ENCODE measurements at places on chromosomes 6 and 20.

DNA sequence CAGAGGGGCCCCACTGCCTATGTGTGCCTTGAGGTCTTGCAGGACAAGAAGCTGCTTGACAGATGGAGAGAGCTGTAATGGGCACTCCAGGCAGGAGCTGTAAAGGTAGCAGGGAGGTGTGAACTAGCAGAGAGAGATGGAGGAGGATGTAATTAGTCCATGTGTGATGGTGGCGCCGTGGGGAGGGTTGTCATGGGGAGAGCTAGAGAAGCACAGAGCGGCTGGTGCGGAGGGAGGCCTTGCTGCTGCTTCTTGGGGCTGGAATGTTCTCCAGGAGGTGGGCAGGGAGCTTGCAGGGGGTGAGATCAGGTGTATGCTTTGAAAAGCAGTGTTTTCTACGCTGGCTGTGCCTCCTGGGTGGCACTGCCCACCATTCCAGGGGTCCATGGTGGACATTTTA is 32.1 kb downstream of the APCDD1L start:
- no peak for DNase-seq

GRCh38 chr20:20373091-20373571 is 5.2 kb downstream of the INSM1 start:
- DNase-seq = peak; percentile 51

DNA sequence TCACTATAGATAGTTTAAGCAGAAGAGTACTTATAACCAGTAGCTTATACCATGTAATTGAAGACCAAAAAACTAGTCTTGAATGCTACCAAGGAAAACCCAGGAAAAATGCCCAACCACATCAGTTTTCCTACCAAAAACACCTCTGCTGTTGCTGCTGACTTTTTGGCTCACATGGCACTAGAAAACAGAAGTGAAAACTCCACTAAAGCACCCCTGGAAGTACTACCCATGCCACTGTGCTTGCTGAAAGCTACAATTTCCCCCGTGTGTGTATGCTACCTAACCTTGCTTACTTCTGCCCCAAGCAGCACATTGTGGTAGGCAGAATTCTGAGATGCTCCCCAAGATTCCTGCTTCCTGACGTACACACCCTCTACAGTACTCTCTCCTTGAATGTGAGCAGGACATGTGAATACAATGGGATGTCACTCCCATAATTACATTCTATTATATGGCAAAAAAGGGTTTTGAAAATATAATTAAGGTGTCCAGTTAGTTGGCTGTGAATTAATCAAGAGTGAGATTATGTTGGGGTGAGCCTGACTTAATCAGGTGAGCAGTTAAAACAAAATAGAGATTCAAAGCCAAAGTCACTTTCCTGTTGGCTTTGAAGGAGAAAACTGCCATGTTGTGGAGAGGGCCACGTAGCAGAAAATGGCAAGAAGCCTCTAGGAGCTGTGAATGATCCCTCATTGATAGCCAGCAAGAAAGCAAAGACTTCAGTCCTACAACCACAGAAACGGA is 209.8 kb upstream of the MARCKS start:
- no peak for DNase-seq

DNA sequence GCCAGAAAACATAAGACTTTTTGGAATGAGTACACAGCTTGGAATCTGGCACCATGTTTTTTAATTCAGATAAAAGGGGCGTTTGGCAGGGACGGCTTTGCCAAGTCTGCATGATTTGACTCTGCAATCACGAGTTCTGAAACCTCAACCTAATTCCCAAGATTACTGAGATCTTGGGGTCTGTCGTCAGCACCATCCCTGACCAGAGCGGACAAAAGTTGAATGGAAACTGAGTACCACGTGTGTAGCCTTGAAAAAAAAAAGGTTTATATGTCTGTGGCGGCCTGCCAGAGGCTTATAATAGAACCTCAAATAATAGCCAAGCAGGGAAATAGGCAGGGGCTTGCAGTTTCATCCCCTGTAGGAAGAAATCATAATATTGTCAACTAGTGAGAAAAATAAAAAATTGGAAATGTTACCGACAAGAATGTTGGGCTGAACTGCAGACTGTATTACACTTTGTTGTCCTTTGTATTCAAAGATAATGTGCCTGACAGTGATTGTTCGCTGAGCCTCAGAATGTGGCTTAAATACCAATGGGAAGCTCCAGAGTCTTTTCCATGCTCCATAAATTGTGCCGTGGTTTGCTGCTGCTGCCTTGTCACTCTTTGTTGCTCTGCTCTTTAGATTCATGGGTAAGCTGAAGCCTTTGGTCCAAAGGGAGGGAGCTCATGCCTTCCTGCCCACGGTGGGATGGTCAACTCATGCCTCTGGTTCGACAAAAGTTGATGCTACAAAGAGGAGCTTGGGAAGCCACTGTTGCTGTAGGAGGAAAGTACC is 118.8 kb upstream of the ARID1B start:
- peak; percentile 91 for DNase-seq

GRCh38 chr6:128725271-128726233 is 157.4 kb upstream of the LAMA2 start:
- DNase-seq = peak; percentile 52

GRCh38 chr6:163412341-163412740 is 2.2 kb upstream of the QKI start:
- no peak for DNase-seq

- no peak for DNase-seq
These were observed 96.7 kb downstream of the HDGFL1 start for GRCh38 chr6:22666021-22666420.

DNA sequence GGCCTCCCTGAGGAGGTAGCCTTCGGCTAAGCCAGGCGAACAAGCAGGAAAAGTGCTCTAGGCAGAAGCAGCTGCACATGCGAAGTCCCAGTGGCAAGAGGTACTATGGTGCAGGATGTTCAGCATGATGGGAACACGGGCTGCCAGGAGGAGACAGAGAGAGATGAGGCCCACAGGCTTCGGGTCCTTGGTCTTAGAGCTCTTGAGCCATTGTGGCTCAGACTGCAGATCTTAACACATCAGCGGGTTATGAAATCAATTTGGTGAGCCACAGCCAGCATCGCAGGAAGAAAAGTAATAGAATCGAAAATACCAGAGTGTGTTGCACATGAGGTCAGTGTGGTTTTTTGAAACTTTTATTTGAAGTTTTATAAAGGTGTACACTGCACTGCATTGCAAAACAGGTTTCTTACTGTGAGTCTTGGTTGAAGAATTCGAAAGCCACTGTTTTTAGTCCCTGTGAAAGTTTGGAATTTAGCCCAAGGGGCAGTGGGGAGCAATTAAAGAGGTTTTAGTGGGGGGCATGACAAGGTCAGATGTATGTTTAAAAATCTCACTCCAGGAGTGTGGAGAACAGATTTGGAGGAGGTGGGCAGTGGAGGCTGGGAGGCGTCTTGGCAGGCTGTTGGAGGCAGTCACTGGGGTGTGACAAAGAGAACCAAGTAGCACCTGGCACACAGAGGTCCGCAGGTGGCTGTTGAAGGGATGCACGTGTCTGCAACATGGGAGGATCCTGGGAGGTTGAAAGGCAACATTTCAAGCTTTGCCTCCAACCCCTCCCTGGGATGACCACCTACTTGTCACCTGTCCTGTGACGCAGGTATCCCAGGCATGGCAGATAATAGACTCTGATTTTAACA is 69.3 kb downstream of the EYA2 start:
- peak; percentile 33 for DNase-seq

GRCh38 chr20:23049201-23050075 is at the start of gene THBD:
Gene THBD (minus strand): TSS chr20:23049672. CDS start chr20:23049504, 168 bp downstream.
- peak; percentile 29 for DNase-seq

- DNase-seq = no peak
These were observed 267.6 kb upstream of the PRND start for GRCh38 chr20:4454111-4454510.

DNA sequence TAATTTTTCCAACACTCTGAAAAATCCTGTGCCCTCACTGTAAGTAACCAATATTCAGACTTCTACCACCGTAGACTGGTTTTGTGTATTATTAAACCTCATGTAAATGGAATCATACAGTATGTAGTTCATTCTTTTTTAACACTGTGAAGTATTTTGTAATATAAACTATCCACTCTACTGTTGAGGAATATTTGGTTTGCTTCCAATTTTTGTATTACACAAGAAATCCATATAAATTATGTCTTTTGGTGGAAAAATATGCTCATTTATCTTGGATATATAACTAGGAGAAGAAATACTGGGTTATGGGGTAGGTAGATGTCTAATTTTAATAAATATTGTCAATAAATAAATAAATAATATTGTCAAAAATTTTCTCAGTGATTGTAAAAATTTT is 116.8 kb downstream of the CHD6 start:
- DNase-seq = peak; percentile 29

GRCh38 chr6:21914121-21914973 is 320.8 kb downstream of the SOX4 start:
- no peak for DNase-seq

GRCh38 chr6:148173548-148173947 is 169.1 kb upstream of the SASH1 start:
- DNase-seq = no peak

DNA sequence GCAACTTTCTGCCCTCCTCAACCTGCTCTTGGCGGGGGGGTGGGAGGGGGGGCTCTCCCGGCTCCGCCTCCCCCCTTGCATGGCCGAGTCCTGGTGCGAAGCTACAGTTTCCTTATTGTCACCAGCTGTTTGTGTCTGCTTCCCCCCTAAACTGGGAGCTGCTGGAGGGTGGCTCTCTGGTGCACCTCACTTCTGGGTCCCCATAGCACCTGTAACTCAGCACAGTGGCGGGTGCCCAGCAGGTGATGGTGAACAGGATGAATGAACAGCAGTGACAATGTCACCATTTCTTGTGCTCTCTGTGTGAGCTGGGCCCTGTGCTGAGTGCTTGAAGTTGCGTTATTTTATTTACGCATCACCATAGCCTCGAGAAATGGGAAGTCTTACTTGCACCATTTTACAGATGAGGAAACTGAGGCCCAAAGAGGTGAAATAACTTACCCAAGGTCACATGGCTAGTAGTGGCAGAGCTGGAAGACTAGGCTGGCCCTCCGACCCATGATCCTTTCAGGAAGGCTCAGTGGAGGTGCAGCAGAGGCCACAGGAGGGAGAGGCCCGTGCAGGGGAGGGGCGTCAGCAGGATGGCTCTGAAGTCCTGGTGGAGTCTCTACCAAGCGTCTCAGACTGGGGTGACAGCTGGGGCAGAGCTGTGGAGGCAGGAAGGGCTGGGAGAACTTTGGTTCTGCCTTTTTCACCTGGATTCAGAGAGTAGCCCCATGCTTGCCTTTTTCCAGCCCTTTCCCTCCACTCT is 41.8 kb downstream of the SRC start:
- no peak for DNase-seq

- peak; percentile 58 for DNase-seq
These were observed 19.1 kb downstream of the PCK1 start for GRCh38 chr20:57579898-57580447.

DNA sequence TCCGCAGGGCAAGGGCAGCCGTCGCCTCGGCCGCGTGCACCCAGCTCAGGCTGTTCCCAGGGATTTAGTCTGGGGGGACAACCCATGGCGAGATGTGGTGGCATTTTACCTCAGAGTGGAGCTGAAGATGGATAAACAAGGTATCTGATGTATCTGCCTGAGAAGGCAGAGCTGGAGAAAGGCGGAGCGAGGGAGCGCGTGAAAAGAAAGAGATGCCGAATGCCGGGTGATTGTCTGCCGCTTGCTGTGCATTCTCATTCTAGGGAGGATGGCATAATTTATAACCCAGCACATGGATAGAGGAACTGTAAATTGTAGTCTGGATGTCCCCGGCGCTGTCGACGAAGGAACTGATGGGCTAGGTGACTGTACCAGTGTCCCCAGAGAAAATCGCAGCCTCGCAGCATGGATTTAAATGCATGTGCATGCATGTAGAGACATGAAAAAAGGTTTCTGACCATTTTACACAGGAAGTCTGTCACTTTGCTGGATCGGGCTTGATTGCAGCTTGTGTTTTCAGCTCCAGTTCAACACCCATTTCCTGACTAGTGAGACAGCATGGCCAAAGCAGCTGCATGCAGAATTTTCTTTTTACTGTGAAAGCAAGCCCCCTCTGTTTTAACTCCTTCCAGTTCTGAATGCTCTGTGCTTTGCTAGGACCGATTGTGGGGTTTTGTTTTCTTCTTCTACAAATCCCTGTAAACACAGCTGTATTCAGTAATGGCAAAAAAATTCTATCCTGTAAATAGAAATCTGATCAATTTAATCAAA is 149.7 kb downstream of the PRL start:
- peak; percentile 30 for DNase-seq

DNA sequence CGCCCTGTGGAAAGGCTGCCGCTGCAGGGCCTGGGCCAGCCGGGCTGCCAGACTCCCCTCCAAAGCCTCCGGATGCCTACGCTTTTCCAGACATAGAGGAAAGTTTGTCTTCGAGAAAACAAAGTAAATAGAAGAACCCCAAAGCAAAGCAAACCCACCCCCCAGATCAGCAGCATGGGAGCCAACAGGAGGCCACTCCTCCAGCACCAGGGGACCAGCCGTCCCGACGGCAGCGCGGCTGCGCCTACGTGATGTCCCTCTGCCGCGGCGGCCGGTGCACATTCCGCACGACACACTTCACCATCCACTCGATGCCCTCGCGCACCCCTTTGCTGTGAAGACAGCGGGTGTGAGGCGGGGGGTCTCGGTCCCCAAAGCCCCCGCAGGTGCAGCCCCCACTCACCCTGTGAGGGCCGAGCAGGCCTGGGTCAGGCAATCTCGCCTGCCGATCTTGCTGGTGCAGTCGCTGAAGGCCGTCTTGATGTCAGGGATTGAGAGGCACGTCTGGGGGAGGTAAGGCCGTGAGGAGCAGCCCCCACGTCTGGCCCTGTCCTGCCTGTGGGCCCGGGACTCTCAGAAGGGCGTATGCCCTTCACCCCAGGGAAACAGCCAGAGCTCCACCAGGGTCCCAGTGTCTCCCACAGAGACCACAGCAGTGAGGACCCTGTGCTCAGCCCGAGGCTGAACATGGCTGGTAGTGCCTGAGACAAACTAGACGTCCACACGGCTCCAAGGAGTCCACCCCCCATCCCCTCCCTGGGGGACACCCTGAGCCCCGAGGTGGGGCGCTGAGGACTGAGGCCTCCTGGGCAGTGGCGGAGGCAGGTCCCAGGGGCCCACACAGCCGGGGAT is 4.0 kb downstream of the TNFRSF6B start:
- DNase-seq = no peak

GRCh38 chr6:26216886-26217713 is 129.9 kb downstream of the HFE start:
- DNase-seq = peak; percentile 86

- no peak for DNase-seq
These were observed 212.7 kb upstream of the PLN start for GRCh38 chr6:118335325-118335816.

GRCh38 chr20:48531505-48531904 is 296.3 kb downstream of the PREX1 start:
- DNase-seq = peak; percentile 52

- no peak for DNase-seq
These were observed 232.3 kb downstream of the COL12A1 start for GRCh38 chr6:74973591-74973990.

- DNase-seq = peak; percentile 66
These were observed 222.6 kb upstream of the TAB2 start for GRCh38 chr6:149094934-149095351.

DNA sequence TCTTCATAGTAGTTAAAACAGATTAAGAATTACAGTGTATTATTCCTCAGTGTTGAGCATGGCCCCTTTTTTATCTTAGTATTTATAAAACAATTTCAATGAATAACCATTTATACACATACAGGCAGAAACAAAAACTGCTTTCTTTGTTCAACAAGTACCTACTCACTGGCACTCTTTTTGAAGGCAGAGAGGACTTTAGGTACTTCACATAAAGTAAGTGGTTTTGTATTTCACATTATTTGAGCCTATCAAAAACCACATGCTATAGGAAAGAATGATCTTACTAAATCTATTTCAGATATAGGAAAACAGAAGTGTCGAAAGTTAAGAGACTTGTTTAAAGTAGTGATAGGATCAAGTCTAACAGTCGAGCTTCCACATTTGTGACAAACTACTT is 73.8 kb downstream of the PRKN start:
- no peak for DNase-seq

GRCh38 chr20:57666106-57666833 is 43.5 kb downstream of the PMEPA1 start:
- DNase-seq = no peak
